Activated CD8-positive, alpha-beta T cell treated with anti-CD3 and anti-CD28 coated beads for 36 hours (primary cell): ENCODE measurements at places on chromosomes 5 and 9. TPM values are rescaled to one million over a fixed set of nuclear protein-coding genes. Genes with fewer than 3 reads are reported as not detected.

DNA sequence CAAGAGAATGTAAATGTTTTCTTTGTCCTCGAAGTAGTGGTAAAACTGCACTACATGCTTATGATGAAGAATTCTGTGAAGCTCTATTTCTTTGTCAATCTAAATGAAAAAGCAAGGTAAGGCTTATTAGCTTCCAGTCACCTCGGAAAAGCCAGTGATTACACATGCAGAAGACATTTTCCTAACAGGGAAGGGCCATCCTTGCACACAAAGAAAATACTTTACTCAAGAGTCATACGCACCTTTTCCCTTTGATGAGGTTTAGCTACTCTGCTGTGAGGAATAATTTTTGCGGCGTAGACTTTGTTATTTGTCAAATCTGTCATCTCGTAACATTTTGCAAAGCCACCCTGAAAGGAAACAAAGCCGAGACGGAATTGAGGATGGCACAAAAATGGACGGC is 1.1 kb downstream of the PLK2 start:
- no peak overlapping the region for H3K27ac ChIP-seq
- peaks cover 10% of the 10 kb centered on the region for H3K27me3 ChIP-seq
- peaks cover 10% of the 10 kb centered on the region for H3K4me1 ChIP-seq
- no peak for DNase-seq
- no peaks in the 10 kb centered on the region for H3K36me3 ChIP-seq

DNA sequence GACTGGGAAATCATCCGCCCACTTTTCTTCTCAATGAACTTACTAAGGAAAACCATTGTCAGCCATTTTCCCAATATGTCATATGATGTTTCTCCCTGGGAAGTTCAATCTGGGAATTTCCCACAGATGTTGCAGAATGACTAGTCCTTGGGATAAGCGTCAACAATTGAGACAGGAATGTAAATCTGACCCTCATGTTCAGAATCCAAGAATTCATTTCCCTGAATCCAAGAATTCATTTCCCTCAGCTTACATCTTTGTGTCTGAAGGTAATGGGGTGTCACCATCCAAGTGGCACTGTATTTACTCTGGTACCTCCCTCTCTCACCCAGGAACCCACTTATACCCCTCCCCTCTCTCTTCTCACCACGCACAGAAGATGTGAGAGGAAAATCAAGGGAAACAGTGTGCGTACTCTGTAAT is 7.4 kb downstream of the KLF9 start:
- peak overlapping the region; percentile 94 for H3K27ac ChIP-seq
- no peak for DNase-seq
- no peaks in the 10 kb centered on the region for H3K27me3 ChIP-seq
- peaks cover 27% of the 10 kb centered on the region for H3K36me3 ChIP-seq
- H3K4me1 ChIP-seq, result peaks cover 79% of the 10 kb centered on the region

GRCh38 chr9:130768265-130768664 is 66.8 kb upstream of the ABL1 start:
- H3K4me1 ChIP-seq, result peaks cover 49% of the 10 kb centered on the region
- H3K4me3 ChIP-seq, result no peak overlapping the region
- H3K27ac ChIP-seq, result no peak overlapping the region

- no peaks in the 10 kb centered on the region for H3K27me3 ChIP-seq
- no peak for DNase-seq
- peaks cover 6% of the 10 kb centered on the region for H3K36me3 ChIP-seq
- H3K27ac ChIP-seq, result no peak overlapping the region
Observed at GRCh38 chr9:32502464-32502863, 23.5 kb downstream of the RIGI start.

- H3K36me3 ChIP-seq, result peaks cover 2% of the 10 kb centered on the region
- no peak for DNase-seq
- peaks cover 6% of the 10 kb centered on the region for H3K4me1 ChIP-seq
- peaks cover 44% of the 10 kb centered on the region for H3K27me3 ChIP-seq
- H3K27ac ChIP-seq, result no peak overlapping the region
Observed at GRCh38 chr5:181047921-181048320, 7.9 kb downstream of the BTNL9 start.

DNA sequence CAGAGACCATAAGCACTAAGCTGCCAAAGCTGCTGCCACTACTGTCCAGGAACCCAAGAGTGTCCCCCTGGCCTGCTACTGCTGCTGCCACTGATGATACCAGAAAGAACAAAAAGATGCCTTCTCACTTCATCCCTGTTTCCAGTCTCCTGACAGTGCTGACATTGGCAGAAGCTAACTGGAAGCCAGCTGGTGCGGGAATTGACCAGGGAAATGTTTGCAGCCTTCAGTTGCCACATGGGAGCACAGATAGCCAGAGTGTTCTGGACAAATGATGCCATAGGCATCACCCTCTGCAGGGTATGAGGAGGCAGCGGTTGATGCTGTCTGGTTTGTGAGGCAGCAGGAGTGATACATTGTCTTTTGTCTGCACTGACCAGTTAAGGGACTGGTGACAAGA is 258.4 kb downstream of the ZSWIM6 start:
- no peak for DNase-seq
- H3K36me3 ChIP-seq, result no peaks in the 10 kb centered on the region
- H3K27me3 ChIP-seq, result peaks cover 3% of the 10 kb centered on the region
- H3K4me3 ChIP-seq, result no peak overlapping the region
- no peaks in the 10 kb centered on the region for H3K4me1 ChIP-seq

DNA sequence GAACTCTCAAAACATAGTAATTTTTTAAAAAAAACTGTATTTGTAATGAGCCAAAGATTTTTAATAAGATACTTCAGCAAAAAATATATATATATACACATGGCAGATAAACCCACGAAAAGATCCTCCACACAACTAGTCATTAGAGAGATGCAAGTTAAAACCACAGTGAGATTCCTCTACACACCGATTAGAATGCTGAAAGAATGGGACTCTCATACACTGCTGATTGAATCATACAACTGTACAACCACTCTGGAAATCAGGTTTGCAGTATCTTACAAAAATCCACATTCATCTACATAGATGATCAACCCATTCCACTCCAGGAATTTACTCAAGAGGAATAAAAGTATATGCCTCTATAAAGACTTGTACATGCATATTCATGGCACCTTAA is 43.7 kb downstream of the RASEF start:
- no peak overlapping the region for H3K27ac ChIP-seq
- no peaks in the 10 kb centered on the region for H3K4me1 ChIP-seq
- H3K27me3 ChIP-seq, result peaks cover 5% of the 10 kb centered on the region
- DNase-seq, result no peak
- H3K4me3 ChIP-seq, result no peak overlapping the region

- H3K4me3 ChIP-seq, result no peak overlapping the region
- no peak for DNase-seq
- no peaks in the 10 kb centered on the region for H3K36me3 ChIP-seq
- no peak overlapping the region for H3K27ac ChIP-seq
- H3K4me1 ChIP-seq, result peaks cover 4% of the 10 kb centered on the region
Observed at GRCh38 chr5:59596586-59597350, 296.8 kb downstream of the PDE4D start.

DNA sequence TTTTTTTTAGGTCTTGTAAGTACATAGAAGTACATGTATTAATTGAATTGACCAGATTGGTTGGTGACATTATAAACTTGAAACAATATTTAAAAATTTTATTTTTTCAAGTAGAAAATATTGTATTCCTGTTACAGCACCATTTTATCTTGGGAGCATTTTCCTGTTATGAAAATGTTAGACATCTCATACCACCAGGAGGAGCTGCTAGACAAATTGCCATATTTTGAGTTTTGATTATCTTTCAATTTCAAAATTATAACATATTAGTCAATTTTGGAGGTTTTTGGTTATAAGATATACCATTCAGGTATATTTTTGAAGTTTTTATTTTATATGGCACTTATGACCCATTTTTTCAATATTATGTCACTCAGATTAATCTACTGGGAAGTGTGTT is 84.4 kb downstream of the CNTLN start:
- H3K27ac ChIP-seq, result no peak overlapping the region
- no peak for DNase-seq
- no peaks in the 10 kb centered on the region for H3K27me3 ChIP-seq
- H3K4me1 ChIP-seq, result no peaks in the 10 kb centered on the region
- no peaks in the 10 kb centered on the region for H3K36me3 ChIP-seq

DNA sequence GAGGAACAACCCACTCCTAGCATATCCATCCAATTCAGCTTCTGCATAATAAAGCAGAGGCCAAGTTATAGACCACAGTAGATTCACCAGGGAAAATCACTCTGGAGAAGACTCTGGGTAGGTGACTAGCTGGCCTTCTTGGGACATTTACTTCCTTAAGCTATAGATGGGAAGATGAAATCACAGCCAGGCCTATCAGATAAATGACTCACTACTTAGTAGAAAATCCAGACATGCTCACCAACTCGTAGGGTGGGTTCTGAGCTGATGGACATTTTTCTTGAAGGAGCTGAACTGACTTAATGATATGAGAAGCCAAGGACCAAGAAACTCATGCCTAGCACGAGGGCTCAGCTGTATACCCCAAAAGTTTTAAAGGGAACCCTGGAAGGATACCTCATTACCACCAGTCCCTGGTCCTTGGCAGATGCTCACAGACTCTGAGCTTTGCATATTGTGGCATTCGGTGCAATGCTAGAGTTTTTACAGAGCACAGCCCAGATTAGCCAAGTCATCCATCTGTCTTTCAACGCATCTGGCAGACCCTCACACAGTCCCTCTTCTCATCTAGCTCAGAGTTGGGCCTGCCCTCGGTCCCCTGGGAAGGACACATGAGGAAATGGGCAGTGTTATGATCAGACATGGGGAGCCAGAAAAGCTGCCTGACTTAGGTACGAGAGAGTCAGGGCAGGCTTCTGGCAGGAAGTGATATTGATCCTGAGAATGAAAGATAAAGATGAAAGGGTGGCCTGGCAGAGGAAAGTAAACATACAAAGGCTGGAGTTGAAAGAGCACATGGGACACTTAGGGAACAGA is 15.0 kb downstream of the ACSL6 start:
- no peaks in the 10 kb centered on the region for H3K27me3 ChIP-seq
- no peak overlapping the region for H3K4me3 ChIP-seq
- H3K36me3 ChIP-seq, result no peaks in the 10 kb centered on the region

DNA sequence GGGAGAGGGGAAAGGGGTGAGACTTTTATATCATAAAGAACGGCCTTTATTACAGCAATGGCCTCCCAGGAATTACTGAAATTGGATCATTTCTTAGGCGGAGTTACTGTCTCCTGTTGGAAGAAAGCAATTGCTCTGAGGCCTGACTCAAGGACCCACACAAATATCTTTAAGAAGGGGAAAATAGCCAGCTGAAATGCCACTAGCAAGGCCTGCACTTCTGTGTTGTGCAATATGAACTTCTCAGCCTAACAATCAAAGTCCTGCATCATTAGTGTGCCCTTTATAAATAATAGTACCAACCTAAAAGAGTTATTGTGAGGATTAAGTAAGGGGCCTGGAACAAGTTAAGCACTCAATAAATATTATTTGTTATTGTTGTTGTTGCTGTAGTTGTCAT is 30.1 kb upstream of the TRIM32 start:
- no peak overlapping the region for H3K27ac ChIP-seq
- H3K36me3 ChIP-seq, result no peaks in the 10 kb centered on the region
- no peaks in the 10 kb centered on the region for H3K4me1 ChIP-seq
- DNase-seq, result no peak

GRCh38 chr5:133863857-133864585 is 104.4 kb downstream of the C5orf15 start:
- no peaks in the 10 kb centered on the region for H3K36me3 ChIP-seq
- peaks cover 16% of the 10 kb centered on the region for H3K4me1 ChIP-seq
- H3K27me3 ChIP-seq, result no peaks in the 10 kb centered on the region
- H3K27ac ChIP-seq, result no peak overlapping the region

DNA sequence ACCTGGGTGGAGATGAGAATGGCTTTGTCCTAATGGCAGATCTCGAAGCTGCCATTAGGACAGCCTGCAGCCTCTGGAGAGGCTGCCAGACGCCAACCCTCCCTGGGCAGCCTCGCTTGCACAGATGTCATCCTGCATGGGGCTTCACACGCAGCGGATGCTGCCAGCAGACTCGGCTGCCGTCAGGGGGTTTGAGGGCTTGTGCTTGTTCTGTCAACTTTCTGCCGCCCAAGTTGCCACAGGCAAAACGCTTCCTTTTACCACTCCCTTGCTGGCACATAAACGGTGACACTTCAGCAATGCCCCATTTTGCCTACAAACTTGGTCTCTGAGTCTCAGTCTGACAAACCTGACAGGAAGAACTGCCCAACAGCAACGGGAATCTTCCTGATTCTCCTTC is 24.7 kb downstream of the DAP start:
- DNase-seq, result no peak
- no peaks in the 10 kb centered on the region for H3K27me3 ChIP-seq

DNA sequence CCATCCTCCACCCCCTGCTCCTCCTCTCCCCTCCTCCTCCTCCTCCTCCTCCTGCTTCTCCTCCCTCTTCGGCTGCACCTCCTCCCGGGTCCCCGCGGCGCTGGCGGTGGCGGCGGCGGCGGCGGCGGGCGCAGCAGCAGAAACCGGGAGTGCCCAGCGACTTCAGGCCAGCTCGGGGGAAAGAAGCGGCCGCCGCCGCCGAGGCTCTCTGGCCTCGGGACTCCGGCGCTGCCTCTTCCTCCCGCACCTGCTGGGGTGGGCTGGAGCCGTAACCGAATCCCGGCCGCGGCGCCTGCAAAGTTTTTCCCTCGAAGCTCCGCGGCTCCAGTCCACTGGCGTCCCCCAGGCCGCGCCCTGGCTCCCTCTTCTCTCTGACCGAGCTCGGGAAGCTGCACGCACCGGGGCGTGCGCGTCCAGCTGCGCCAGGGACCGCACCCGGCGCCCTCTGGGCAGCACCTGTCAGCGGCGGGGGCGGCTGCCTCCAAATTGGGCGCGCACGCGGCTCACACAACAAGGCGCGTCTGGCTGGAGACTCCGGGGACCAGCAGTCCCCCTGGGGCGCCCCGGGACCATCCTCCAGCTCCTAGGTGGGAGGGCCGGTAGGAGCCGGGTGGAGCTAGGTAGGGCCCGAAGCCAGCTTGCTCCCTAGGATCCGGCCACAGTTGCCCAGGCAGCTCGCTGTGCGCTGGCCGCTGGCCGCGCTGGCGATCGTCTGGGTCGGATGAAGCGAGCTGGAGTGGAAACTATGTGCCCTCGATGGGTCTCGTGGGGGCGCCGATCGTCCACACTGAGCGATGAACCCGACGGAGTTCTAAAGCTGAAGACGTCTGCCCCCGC is at the start of gene MCTP1:
MCTP1 (minus strand) TSS at position 523 of the 837 bp plus-strand sequence.
- no peaks in the 10 kb centered on the region for H3K36me3 ChIP-seq
- peaks cover 39% of the 10 kb centered on the region for H3K27me3 ChIP-seq
- peaks cover 9% of the 10 kb centered on the region for H3K4me1 ChIP-seq
- H3K4me3 ChIP-seq, result peak within 1 kb of the TSS; percentile 56

The SLCO6A1 gene
- total RNA-seq, result not detected

The ADAMTSL1 gene
- not detected for total RNA-seq

The IRX4 gene
- not detected for total RNA-seq

The DDX4 gene
- total RNA-seq, result not detected

The C9orf152 gene
- not detected for total RNA-seq

The MTAP gene
- 73.9 TPM for total RNA-seq

The SHISAL2B gene
- not detected for total RNA-seq

The SLC46A2 gene
- not detected for total RNA-seq

The NEK6 gene
- total RNA-seq, result 20.2 TPM

The LMX1B gene
- total RNA-seq, result not detected
